ENCODE measurements at places on chromosomes 2 and 18.

- ATAC-seq, result no peak
Measured at GRCh38 chr18:29188760-29189159, 1011.8 kb upstream of the CDH2 start.

DNA sequence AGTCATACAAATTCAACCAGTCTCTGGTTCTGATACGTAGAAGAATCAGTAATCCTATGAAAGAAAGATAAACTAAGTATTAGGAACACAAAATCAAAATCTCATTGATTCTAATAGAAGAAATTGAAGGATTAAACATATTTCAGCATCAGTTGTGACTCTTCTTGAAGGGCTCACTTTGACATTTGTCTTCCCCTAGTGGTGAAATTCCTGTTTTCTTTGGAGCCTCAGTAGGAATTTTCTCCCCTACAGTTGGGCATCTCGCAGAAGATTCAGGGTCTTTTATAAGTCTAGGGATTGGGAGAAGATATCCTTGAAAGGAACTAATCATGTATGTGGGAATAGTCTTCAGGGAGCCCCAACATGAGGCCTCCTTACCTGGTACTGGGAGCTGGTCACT lies 2.8 kb upstream of the CRYGB start:
- ATAC-seq, result no peak

DNA sequence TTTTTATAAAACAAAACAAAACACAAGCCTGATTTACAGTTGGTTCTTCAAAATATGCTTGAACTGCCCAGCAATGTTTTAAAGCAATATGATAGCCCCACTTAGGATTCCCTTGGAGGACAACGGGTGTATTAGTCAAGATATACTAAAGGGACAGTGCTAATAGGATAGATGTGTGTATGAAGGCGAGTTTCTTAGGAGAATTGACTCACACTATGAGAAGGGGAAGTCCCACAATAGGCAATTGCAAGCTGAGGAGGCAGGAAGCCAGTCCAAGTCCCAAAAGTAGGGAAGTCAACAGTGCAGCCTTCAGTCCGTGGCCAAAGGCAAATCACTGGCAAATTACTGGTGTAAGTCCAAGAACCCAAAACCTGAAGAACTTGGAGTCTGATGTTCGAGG lies 167.9 kb downstream of the CBLN2 start:
- ATAC-seq, result no peak

GRCh38 chr2:99911736-99912135 lies 230.7 kb downstream of the AFF3 start:
- no peak for ATAC-seq

DNA sequence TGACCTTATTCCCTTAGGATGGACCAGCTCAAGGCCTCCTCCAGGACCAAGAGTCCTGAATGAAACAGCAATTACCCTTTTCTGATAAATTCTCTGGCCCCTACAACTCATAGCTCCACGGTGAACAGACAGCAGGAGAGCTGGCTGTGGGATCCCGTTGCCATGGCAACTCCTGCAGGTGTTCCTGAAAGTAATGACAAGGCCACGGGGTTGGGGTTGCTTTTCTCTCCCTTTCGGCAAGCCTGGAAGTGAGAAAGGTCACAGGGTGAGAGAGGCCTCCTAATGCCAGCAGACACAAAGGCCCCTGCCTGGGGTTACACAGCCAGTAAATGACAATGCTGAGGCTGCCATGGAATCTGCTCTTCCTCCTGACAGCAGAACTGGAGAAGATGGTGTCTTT lies 403.0 kb downstream of the NBAS start:
- ATAC-seq, result no peak
